Heart left ventricle (tissue), 16 donors: ENCODE measurements at places on chromosomes 7 and 10. TPM values are rescaled to one million over a fixed set of nuclear protein-coding genes. Genes with fewer than 3 reads are reported as not detected.

DNA sequence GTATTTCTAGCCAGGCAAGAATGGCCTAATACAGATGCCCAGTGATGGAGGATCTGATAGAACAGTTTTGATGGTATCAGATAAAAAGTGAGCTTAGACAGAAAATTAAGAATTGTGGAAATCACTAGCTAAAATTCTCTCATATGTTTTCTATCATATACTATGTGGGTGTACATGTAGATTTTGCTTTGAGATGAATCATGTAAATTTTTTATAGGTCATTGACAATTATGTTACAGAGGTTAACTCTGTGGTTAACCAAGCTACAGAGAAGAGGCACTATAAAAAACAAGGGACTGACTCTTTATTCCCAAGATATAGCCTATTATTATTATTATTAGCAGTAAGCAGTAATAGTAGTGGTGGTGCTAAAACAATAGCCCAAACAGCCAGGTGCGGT lies 156.5 kb downstream of the ITGA8 start:
- DNase-seq, result no peak

DNA sequence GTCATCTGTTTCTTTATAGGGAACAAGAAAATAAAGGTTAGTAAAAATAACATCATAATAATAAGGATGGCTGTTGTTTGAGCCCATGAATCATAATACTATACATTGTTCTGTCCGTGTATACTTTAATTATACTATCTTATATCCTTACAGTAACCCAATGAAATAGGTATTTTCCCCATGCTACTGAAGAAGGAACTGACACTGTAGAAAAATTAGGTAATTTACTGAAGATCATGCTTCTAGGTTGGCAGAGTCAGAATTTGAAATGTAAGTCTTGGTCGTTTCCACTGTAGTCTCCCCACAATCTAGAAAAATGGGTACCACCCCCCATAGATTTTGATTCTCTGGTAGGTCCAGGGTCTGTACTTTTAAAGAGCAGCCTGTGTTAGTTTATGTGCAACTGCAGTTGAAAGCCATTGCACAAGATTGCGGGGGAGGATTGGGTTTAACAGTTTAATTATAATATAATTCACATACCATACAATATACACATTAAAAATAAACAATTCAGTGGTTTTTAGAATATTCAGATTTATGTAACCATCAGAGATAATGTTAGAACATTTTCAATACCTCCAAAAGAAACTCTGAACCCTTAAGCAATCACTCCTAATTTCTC lies 47.7 kb downstream of the SHOC2 start:
- no peak for DNase-seq

DNA sequence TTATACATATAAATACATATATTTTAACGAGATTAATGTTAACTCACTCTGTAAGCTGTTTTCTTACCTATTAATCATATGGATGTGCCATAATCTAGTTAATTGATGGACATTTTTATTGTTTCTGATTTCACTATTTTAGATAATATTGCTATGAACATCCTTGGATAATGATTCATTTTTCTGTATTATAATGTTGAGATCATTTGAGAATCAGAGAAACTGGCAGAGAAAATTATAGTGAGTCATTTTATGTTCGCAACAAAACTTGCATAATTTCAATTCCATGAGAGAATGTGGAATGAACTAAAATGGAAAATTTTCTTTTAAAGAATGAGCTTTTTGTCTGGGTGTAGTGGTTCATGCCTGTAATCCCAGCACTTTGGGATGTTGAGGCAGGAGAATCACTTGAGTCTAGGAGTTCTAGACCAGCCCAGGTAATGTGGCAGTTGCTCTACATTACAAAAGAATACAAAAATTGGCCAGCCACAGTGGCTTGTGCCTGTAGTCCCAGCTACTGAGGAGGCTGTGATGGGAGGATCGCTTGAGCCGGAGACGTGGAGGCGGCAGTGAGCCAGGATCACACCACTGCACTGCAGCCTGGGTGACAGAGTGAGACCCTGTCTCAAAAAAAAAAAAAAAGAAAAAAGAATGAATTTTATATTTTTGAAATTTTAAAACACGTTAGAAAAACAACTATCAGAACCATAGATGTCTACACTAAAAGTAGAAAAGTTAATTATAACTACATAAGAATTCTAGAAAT lies 40.5 kb downstream of the PAPSS2 start:
- no peak for DNase-seq

GRCh38 chr7:158029509-158029908 lies 558.1 kb downstream of the PTPRN2 start:
- no peak for DNase-seq

GRCh38 chr7:47170516-47170915 lies 411.4 kb downstream of the TNS3 start:
- DNase-seq, result no peak

DNA sequence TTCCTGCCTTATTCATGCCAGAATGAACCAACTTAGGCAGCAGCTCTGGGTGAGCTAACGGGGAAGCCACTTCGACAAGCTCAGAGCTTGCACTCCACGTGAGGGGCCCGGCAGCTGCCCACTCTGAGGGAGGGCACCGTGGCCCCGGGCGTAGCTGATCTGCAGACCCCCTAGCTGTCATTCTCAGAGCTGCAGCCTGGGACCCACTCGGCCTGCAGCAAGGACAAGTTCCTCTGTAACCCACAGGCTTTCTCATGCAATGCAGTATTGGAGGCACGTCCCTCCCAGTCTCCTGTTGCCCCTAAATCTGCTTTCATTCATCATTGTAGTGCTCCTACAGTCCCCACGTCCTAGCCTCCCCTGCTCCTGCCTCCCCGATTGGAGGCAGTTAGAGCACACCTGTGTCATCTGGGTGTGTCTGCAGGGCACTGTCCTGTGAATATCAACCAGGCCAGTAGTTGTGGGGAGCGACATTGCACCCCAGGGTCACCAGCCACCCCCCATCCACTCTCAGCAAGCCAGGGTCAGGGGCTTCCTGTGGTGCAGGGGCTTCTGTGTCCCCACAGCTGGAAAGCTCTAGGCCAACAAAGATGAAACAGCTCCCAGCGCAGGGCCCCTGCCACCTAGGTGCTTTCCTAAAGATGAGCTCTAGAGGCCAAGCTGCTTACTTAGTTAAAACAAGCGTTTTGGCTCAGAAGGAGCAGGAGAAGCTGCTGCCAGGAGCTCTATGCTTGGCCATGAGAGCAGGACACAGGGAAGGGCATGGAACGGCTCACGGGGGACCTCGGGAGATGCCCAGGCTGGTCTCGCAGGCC lies 333.6 kb downstream of the ADARB2 start:
- no peak for DNase-seq

- DNase-seq, result no peak
Observed at GRCh38 chr10:97174941-97175340, 10.8 kb downstream of the SLIT1 start.

- DNase-seq, result no peak
Observed at GRCh38 chr7:29479301-29480200, 84.1 kb upstream of the PRR15 start.

Gene TSPAN12
- 32.1 TPM for polyA plus RNA-seq

Gene KIF11
- 0.11 TPM for polyA plus RNA-seq
